Activated CD8-positive, alpha-beta T cell treated with anti-CD3 and anti-CD28 coated beads for 36 hours (primary cell): ENCODE measurements at places on chromosomes 2 and 18. TPM values are rescaled to one million over a fixed set of nuclear protein-coding genes. Genes with fewer than 3 reads are reported as not detected.

The SLC16A14 gene
- total RNA-seq, result 1.5 TPM

The UGT1A7 gene
- total RNA-seq, result not detected

- DNase-seq, result no peak
- no peaks in the 10 kb centered on the region for H3K27me3 ChIP-seq
- no peak overlapping the region for H3K27ac ChIP-seq
- H3K4me3 ChIP-seq, result no peak overlapping the region
These were observed 75.4 kb downstream of the STK25 start for GRCh38 chr2:241432824-241433448.

The CNRIP1 gene
- total RNA-seq, result not detected

The NCKAP5 gene
- not detected for total RNA-seq

- no peak for DNase-seq
- H3K4me3 ChIP-seq, result no peak overlapping the region
- peaks cover 43% of the 10 kb centered on the region for H3K4me1 ChIP-seq
- no peak overlapping the region for H3K27ac ChIP-seq
- H3K27me3 ChIP-seq, result no peaks in the 10 kb centered on the region
These were observed 63.5 kb downstream of the ARHGAP15 start for GRCh38 chr2:143192716-143193115.

GRCh38 chr2:192236136-192236535, 41.4 kb upstream of the TMEFF2 start:
- H3K4me3 ChIP-seq, result no peak overlapping the region
- no peaks in the 10 kb centered on the region for H3K27me3 ChIP-seq
- no peaks in the 10 kb centered on the region for H3K4me1 ChIP-seq
- no peaks in the 10 kb centered on the region for H3K36me3 ChIP-seq
- H3K27ac ChIP-seq, result no peak overlapping the region

The RAPH1 gene
- 1.9 TPM for total RNA-seq

The SLC9A2 gene
- 0.18 TPM for total RNA-seq

GRCh38 chr2:201235860-201236811, 24.2 kb upstream of the CASP8 start:
- peaks cover 45% of the 10 kb centered on the region for H3K4me1 ChIP-seq
- no peaks in the 10 kb centered on the region for H3K27me3 ChIP-seq
- H3K4me3 ChIP-seq, result peak overlapping the region; percentile 91
- H3K27ac ChIP-seq, result peak overlapping the region; percentile 87

- H3K36me3 ChIP-seq, result no peaks in the 10 kb centered on the region
- no peaks in the 10 kb centered on the region for H3K4me1 ChIP-seq
- DNase-seq, result no peak
- no peak overlapping the region for H3K27ac ChIP-seq
- H3K4me3 ChIP-seq, result no peak overlapping the region
These were observed 119.6 kb upstream of the SLC38A11 start for GRCh38 chr2:165074884-165075283.

DNA sequence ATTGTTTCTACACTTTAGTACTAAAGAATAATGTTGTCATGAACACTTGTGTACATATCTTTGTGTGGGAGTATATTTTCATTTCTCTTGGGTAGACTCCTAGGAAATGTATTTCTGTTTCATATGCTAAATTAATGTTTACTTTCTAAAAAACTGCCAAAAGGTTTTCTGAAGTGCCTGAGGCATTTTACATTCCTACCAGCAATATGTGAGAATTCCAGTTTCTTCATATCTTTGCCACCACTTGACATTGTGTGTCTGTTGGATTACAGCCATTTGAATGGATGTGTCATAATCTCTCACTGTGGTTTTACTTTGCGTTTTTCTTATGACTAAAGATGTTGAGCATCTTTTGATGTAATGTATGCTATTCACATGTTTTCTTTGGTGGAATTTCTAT, 428.2 kb upstream of the KCNH7 start:
- no peak for DNase-seq
- no peak overlapping the region for H3K27ac ChIP-seq
- no peaks in the 10 kb centered on the region for H3K4me1 ChIP-seq
- H3K4me3 ChIP-seq, result no peak overlapping the region

The TMX3 gene
- 39.7 TPM for total RNA-seq

- peaks cover 5% of the 10 kb centered on the region for H3K27me3 ChIP-seq
- no peaks in the 10 kb centered on the region for H3K36me3 ChIP-seq
- no peak overlapping the region for H3K4me3 ChIP-seq
- no peak overlapping the region for H3K27ac ChIP-seq
- no peaks in the 10 kb centered on the region for H3K4me1 ChIP-seq
These were observed 108.3 kb downstream of the PIEZO2 start for GRCh38 chr18:11040823-11041656.

- H3K27me3 ChIP-seq, result peaks cover 5% of the 10 kb centered on the region
- no peak overlapping the region for H3K27ac ChIP-seq
- no peak for DNase-seq
- no peak overlapping the region for H3K4me3 ChIP-seq
These were observed 108.9 kb upstream of the DAPL1 start for GRCh38 chr2:158686210-158686691.

- peaks cover 11% of the 10 kb centered on the region for H3K27me3 ChIP-seq
- no peak overlapping the region for H3K4me3 ChIP-seq
- H3K4me1 ChIP-seq, result no peaks in the 10 kb centered on the region
- no peaks in the 10 kb centered on the region for H3K36me3 ChIP-seq
- no peak overlapping the region for H3K27ac ChIP-seq
These were observed 76.8 kb upstream of the SLC14A2 start for GRCh38 chr18:45538444-45538843.

The TMEM247 gene
- not detected for total RNA-seq

DNA sequence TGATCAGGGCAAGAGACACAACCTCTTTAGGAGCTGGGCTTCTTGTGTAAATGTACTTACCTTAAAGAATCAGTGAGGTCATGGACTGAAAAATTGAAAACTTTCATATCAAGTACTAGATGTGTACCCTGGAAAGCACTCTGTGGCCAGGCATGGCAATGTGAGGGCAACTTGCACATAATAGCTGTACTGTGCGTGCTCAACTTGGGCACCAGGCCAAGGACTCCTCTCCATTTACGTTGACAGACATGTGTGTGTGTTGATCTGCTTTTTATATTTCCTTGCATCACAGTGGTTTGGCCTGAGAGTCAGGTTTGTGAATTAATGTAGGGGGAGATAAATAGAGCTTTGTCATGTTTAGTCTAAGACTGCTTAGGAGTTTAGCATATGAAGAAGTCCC, 669.5 kb upstream of the REG3G start:
- no peak overlapping the region for H3K4me3 ChIP-seq
- no peaks in the 10 kb centered on the region for H3K4me1 ChIP-seq
- H3K36me3 ChIP-seq, result no peaks in the 10 kb centered on the region

GRCh38 chr18:45851161-45851925, 25.9 kb downstream of the SIGLEC15 start:
- DNase-seq, result no peak
- peaks cover 11% of the 10 kb centered on the region for H3K4me1 ChIP-seq
- H3K27ac ChIP-seq, result peak overlapping the region; percentile 10
- peaks cover 13% of the 10 kb centered on the region for H3K36me3 ChIP-seq
- no peaks in the 10 kb centered on the region for H3K27me3 ChIP-seq

DNA sequence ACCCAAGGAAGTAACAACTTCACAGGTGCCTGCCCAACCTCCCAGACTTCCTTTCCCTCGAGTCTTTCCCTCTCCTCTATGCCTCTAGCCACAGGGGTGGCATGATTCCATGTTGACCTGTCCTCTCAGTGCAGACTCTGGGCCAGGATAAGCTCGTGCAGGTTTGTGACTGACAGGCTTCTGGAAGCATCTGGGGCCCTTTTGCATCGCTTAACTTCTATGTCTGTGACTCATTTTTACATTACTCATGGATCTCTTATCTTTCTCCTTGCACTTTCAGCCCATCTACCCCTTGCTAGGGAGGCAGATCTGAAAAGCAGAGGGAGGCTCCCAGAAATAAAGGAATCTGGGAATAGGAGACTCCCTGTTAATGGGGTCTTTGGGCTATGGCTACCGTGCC, 98.5 kb upstream of the RIOK3 start:
- H3K27me3 ChIP-seq, result no peaks in the 10 kb centered on the region
- peaks cover 45% of the 10 kb centered on the region for H3K36me3 ChIP-seq
- no peak for DNase-seq

GRCh38 chr2:219592736-219593135, 4.9 kb upstream of the STK11IP start:
- no peak overlapping the region for H3K27ac ChIP-seq
- no peaks in the 10 kb centered on the region for H3K27me3 ChIP-seq
- no peak overlapping the region for H3K4me3 ChIP-seq
- no peaks in the 10 kb centered on the region for H3K36me3 ChIP-seq

DNA sequence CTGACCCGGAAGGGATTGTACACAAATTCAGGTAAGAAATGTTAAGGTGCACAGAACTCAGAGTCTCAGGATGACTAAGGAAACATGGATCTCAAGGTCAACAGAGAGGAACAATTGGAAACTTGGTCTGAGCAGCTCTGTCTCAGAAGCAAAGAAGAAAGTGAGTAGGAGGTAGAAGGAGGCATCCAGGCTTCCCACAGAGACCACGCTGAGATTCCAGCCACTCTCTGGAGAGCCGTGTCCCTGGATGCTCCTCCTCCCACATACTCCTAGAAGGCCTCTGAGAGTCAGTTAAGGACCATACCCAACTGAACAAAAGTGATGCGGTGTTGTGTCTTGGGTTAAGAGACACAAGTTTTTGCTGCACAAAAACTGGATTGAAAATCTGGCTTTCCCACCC, 8.6 kb upstream of the PLB1 start:
- H3K4me3 ChIP-seq, result no peak overlapping the region
- no peak for DNase-seq
- no peaks in the 10 kb centered on the region for H3K36me3 ChIP-seq
- H3K27me3 ChIP-seq, result no peaks in the 10 kb centered on the region

The PAX8 gene
- total RNA-seq, result 0.63 TPM

DNA sequence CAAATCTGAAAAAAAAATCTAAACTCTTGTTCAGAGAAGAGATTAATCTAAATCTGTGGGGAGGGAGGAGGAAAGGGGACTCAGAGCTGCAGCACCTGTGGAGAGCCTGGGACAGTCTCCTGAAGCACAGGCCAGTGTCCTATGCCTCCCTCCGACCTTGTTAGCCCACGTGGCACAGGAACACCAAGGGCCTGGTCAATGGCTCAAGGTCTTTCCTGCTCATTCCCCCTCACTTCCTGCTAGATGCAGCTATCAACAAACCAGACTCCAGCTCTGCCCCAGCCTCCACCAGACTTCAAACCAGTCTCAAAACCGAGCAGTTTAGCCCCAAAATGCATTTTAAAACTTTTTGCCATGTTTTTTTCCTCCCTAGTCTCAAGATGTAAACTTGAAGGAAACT, 20.1 kb upstream of the SULT1C3 start:
- no peak overlapping the region for H3K4me3 ChIP-seq
- H3K27ac ChIP-seq, result no peak overlapping the region
- H3K4me1 ChIP-seq, result no peaks in the 10 kb centered on the region

The IL36A gene
- not detected for total RNA-seq

- no peak overlapping the region for H3K4me3 ChIP-seq
- no peaks in the 10 kb centered on the region for H3K36me3 ChIP-seq
- H3K27ac ChIP-seq, result no peak overlapping the region
- no peaks in the 10 kb centered on the region for H3K27me3 ChIP-seq
- DNase-seq, result no peak
- H3K4me1 ChIP-seq, result peaks cover 5% of the 10 kb centered on the region
These were observed 220.3 kb downstream of the ANAPC1 start for GRCh38 chr2:111663471-111664274.

GRCh38 chr18:63604791-63605567, 17.8 kb downstream of the SERPINB13 start:
- no peak overlapping the region for H3K27ac ChIP-seq
- H3K36me3 ChIP-seq, result no peaks in the 10 kb centered on the region
- H3K4me1 ChIP-seq, result no peaks in the 10 kb centered on the region
- H3K27me3 ChIP-seq, result peaks cover 6% of the 10 kb centered on the region
- no peak for DNase-seq

The CCT4 gene
- total RNA-seq, result 388 TPM

DNA sequence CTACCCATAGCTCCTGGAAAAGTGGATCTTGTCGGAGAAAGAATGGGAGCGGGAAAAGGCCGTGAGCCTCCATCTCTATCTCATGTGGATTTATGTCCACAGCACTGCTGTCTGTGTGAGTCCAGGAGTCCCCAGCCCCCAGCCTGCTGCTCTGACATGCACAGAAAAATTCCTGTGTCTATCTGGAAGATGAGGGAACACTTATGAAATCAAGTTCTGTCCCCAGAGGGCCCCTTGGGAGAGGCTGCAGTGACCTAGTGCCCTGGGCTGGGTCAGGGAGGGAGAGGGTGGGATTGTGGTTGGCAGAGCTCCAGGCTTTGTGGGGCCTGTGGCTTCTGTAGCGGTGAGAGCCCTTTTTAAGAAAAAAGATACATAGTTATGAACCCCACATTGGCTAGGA, 37.6 kb downstream of the HJURP start:
- peaks cover 1% of the 10 kb centered on the region for H3K27me3 ChIP-seq
- no peak for DNase-seq
- no peak overlapping the region for H3K4me3 ChIP-seq
- no peaks in the 10 kb centered on the region for H3K4me1 ChIP-seq

DNA sequence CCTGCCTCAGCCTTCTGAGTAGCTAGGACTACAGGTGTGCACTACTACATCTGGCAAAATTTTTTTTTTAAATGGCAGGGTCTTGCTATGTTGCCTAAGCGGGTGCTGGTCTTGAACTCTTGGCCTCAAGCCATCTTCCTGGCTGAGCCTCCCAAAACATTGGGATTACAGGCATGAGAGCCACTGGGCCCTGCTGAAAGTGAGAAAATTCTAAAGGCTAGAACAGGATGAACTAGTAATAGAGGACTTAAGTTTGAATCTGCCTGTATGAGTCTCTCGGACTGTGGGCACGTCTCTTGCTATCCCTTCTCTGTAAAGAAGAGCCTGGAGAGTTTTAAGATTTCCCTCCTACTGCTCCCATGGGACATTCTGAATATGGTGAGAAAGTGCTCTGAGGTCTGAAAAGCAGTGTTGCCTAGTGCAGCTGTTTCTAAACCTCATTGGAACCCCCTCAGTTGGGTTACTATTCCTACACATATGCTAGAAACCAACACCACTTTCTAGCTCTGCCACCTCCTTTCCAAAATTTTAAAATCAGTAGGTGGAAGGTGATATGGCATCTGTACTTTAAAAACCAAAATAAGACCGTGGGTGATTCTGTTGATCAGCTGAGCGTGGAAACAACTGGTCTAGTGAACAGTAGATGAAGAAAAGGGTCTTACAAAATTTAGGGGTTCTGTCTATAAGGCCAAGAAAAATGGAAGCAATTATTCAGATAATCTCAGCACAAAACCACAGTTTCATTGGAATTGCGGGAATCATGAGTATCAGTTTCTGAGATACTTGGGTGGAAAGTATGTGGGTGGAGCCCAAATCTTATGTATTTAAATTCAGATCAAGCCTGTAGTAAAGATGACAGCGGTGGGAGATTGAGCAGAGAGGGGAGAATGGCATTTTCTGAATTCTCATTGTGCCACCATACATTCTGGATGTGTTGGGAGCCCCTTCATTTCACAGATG, 259.8 kb upstream of the CXCR4 start:
- no peaks in the 10 kb centered on the region for H3K36me3 ChIP-seq
- no peak overlapping the region for H3K4me3 ChIP-seq
- H3K4me1 ChIP-seq, result peaks cover 70% of the 10 kb centered on the region
- DNase-seq, result no peak
- H3K27me3 ChIP-seq, result no peaks in the 10 kb centered on the region

The NTSR2 gene
- not detected for total RNA-seq

GRCh38 chr2:146952696-146953095, 892.1 kb upstream of the ACVR2A start:
- no peaks in the 10 kb centered on the region for H3K36me3 ChIP-seq
- no peaks in the 10 kb centered on the region for H3K4me1 ChIP-seq
- H3K4me3 ChIP-seq, result no peak overlapping the region
- DNase-seq, result no peak

The FKBP1B gene
- 1.7 TPM for total RNA-seq

The CYP27C1 gene
- total RNA-seq, result not detected

- no peak for DNase-seq
- H3K4me3 ChIP-seq, result no peak overlapping the region
- no peaks in the 10 kb centered on the region for H3K36me3 ChIP-seq
These were observed 80.1 kb downstream of the KCNS3 start for GRCh38 chr2:17958466-17959092.
